ENCODE measurements at places on chromosomes 6 and 20.
A peak's percentile ranks its signal among the peaks of the same experiment; 100 is the strongest.

DNA sequence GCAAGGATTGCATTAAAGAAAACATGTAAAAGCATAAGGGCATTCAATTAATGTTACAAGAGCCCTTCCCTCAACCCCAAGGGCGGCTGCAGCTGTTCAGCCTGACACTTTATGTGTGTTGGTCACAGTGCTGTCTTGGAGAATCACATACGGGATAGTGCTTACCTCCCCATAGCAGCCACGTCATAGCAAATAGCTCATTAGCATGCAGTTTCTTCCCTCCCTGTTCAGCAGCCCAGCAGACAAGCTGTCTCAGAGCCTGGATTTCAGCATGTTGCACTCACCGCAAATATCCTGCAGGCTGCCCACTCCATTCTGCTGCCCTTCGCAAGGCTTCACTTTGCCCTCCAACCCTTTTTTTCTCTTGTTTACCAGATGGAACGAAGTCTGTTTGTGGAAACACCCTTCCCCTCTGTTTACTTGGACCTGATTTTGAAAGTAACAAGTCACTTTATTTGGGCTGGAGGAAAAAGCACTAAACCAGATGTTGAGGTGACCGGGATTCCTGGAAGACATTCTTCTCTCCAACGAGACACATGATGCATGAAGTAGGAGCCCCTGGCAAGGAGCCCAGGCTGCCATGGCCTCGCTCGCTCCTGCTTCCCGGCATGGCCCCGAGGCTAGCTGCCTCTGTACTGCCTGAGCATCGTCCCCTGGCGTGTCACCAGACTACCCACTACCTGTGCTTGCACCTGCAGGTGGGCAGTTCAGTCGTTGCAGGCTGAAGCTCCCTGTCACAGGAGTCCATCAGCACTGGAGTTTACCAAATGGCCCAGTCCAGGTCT lies 151.6 kb upstream of the GMDS start:
- DNase-seq = no peak

DNA sequence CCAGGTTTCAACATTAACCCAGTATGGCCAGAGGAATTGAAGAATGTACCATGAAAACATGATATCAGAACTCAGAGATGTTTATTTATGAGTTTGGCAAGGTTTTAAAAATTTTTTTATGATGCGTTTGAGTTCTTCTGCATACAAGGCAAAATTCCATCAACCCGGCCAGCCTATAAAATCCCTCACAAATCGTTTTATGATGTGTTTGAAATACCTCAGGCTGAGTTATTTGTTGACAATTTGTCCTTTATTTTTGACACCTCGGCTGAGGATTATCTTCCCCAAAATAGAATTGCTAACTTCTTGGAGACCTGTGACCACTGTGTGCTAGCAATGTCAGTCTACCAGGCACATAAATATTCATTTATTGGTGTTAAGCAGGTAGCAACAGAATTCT lies 91.9 kb upstream of the SLC24A3 start:
- no peak for DNase-seq

GRCh38 chr20:37651932-37652331 lies 41.9 kb upstream of the CTNNBL1 start:
- no peak for DNase-seq

DNA sequence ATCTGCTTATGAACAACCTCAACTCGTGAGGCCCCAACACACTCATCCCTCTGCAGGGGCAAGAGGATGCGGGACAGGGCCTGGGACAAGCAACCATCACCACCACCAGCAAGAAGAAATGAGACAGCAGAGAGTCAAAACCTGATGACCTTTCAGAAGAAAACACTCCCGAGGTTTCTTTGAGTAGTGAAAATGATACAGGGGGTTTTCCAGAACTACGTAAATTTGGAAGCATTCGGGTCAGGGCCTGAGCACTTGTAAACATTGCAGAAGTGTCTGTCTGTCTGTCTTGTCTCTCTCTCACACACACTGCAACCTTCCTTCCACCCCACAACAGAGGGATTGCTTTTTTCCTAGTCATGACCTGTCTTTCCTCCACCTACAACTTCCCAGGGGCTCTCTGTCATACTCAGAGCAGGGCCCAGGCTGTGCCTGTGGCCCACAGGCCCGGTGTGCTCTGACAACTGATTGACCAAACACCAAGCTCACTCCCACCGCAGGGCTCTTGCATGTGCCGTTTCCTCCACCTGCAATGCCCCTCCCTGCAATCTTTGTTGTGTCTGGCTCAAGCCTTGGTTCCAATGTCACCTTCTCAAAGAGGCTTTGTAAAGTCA lies 90.9 kb downstream of the BMP7 start:
- DNase-seq = no peak

DNA sequence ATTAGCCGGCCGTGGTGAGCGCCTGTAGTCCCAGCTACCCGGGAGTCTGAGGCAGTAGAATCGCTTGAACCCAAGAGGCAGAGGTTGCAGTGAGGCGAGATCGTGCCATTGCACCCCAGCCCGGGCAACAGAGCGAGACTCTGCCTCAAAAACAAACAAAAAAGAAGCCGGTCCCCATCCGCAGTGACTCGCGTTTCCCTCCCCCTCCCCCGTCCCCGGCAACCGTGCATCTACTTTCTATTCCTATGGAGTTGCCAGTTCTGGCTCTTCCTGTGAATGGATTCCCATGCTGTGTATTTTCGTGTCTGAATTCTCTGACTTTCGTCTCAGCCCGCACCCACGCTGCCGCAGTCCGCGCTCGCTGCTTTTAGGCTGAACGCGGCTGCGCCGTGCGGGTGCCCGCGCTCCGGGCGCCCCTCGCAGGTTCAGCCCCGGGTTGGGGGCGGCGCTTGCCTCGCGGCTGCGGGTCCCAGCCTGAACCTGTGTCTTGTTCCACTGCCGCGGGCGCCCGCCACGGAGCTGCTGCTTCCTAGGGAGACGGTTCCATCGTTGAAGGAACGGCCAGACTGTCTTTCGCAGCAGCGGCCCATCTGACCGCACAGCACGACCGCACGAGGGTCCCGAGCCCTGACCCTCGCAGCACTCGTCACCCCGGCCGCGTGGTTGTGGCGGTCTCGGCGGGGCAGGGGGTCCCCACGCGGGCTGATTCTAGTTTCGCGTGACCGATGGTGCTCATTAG lies 1.1 kb upstream of the MRGBP start:
- peak; percentile 64 for DNase-seq

GRCh38 chr6:28393912-28394662 lies 5.5 kb downstream of the ZSCAN12 start:
- no peak for DNase-seq

GRCh38 chr20:51695574-51696303 lies 72.5 kb downstream of the ATP9A start:
- DNase-seq = no peak

DNA sequence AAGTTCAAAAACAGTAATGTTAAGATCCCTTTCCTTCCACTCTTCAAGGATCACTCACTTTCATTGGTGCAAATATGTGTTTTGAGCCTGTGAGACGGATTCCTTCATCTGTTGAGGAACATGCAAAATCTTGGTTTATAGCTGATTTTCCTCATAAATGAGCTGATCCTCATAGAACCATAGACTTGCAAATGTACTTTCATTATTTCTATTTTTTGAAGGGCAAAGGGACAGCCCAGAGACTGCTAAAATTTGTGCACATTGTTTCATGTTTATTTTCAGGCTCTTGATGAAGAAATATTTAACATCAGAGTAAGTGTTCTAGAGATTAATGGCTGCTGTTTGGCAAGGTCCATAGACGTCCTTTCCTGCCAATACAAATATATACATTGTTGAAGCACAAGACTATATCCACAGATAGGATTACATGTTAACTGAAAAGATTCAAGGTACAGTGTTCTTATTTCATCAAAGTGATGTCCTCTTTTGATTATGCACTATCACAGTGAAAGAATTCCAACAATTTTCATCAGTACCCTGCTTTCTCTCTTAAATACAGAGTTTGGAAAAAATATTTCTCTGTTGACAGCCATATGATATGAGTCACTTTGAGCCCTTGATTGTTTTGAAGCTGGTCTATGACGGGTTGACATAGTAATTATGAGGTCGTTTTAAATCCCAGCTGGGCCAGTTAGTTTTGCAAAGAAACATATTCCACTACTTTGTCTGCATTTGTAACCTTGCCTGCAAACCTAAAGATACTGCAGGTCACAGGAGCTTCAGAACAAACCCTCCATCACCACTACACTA lies 95.7 kb downstream of the FILIP1 start:
- DNase-seq = no peak

DNA sequence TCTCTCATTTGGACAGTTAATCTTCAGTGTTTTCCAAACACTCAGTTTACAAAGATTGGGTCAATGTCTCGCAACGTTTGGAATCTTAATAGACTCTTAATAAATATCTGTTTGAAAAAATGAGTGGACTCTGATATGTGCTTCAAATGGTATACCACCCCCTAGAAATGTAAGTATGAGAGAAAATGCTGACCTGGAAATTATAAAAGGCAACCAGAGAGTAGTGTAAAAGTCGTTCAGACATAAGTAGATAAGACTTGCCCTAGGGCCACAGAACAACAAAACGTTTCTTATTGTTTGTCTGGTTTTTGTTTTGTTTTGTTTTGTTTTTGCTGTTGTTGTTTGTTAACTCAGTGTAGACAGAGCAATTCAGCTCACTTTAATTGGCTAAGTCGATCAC lies 97.4 kb upstream of the SPTLC3 start:
- no peak for DNase-seq

- DNase-seq = no peak
These were observed 1.4 kb downstream of the PHACTR1 start for GRCh38 chr6:12718015-12718414.

DNA sequence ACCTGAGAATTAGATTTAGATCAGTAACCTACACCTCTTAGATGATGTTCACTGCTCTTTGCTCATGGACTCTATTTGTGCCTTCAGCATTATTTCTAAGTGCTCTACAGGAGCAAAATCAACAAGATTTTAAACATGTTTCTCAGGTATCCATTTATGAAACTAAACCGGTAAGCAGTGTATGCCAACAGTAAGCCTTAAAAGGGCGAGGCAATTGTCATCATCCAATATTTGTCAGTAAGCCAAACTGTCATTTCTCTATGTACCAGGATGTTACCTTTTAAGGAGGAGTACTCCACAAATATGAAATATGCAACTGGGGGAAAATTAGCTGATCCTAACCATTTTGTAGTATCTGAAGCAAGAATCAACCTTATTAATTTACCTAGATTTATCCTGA lies 69.6 kb upstream of the ZNF184 start:
- DNase-seq = no peak

DNA sequence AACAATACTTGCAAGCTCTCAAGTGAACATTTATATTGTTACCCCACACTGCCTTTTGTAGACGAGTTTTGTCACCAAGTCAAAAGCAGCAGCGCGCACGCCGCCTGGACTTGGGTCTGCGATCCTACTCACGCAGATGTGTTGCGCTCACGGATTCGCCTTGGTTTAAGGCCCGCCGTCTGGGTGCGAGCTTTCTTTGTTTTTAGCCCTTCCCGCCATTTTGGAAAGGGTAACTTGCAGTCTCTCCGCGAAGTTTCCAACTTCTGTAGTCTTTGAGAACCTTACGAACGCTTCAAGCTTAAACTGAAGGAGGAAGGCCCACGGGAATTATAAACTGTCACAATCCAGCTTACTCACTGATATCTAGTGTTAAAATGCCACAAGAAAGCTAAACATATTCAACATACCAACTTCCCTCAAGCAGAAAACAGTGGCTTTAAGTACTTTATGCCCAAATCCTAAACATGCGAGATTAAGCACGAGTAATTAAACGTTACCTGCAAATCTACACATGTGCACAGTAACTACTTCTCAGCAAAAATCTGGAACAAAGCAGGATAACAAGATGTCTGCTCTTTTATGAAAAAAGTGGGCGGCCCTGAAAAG lies 80.4 kb upstream of the BTN3A2 start:
- DNase-seq = no peak

GRCh38 chr20:61554617-61555016 lies 302.6 kb downstream of the CDH4 start:
- no peak for DNase-seq

- no peak for DNase-seq
These were observed 225.8 kb downstream of the EYA2 start for GRCh38 chr20:47120346-47120936.

- DNase-seq = no peak
These were observed 31.3 kb downstream of the ZFAND3 start for GRCh38 chr6:37850728-37851285.

DNA sequence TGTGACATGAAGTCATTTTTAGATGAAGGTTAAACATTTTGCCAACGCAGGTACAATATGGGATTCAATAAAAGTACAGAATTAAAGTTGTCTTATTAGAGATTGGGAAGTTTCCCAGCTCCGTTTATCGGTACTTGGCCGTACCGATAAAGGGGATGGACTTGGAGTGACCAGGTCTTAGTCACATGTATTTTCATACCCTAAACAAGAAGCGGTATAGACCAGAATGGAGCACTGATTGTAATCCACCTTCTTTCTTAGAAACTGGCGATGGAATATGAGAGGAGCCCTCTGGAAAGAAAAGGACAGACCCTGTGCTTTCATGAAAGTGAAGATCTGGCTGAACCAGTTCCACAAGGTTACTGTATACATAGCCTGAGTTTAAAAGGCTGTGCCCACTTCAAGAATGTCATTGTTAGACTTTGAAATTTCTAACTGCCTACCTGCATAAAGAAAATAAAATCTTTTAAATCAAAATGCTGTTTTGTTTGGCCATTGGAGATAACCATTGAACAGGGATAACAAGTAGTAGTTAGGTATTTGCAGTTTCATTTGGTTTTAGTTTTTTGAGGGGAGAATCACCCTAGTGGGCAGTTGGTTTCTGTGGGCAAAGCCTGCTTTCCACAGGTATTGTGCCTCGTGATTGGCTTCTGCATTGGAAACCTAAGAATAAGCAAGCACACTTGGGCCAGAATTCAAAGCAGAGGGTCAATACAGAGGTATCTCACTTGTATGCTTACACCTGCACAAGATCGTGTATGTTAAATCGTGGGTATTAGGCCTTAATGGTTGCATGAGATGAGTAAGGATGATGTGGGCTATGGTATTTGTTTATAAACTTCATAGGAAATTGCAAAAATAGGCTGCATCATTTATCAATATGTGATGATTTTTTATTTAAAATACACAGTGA lies 11.2 kb upstream of the ZNFX1 start:
- DNase-seq = no peak

DNA sequence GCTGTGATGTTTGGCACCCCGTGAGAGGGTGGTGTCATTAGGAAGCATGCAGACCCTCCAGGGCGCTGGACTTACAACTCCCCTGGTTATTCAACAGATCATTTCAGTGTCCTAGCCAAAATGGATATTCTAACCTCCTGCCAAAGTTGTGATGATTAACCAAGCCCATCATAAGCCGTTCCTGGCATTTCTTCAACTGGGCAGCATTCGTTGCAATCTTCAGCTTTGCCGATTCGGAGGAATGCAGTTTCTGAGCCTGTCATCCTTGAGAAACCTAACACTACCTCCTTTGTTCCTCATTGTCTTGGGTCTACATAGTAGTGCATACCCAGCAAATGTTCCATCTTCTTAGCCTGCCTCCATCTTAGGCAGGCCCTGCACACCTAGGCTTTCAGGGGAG lies 79.2 kb upstream of the MAP3K4 start:
- no peak for DNase-seq

Data from GDM1 (cell line).